ENCODE measurements at places on chromosomes 11 and 22. TPM values are rescaled to one million over a fixed set of nuclear protein-coding genes. Genes with fewer than 3 reads are reported as not detected.

Gene DEPDC5
- 41.4 TPM for total RNA-seq

Gene MAJIN
- total RNA-seq, result 2.4 TPM

Gene TRIM49
- not detected for total RNA-seq

Gene OR2AG1
- not detected for total RNA-seq

Gene CRYBA4
- total RNA-seq, result not detected

Gene PARVG
- 229 TPM for total RNA-seq

Gene GDPD5
- total RNA-seq, result 13.4 TPM

Gene C1QTNF4
- 1.2 TPM for total RNA-seq

Gene GNAZ
- 0.30 TPM for total RNA-seq

Gene DGCR6
- 6.4 TPM for total RNA-seq

Gene CCDC15
- total RNA-seq, result 2.5 TPM

Measured in naive thymus-derived CD8-positive, alpha-beta T cell (primary cell).